Inflammatory macrophage treated with lipopolysaccharide for 1 hour (primary cell): ENCODE measurements at places on chromosomes 13 and 19.

- no peak for DNase-seq
Measured at GRCh38 chr13:52029569-52029968, 5.1 kb downstream of the UTP14C start.

GRCh38 chr13:26816881-26817280 is 56.3 kb upstream of the GPR12 start:
- no peak for DNase-seq

GRCh38 chr13:74274916-74275315 is 140.7 kb upstream of the KLF12 start:
- no peak for DNase-seq

DNA sequence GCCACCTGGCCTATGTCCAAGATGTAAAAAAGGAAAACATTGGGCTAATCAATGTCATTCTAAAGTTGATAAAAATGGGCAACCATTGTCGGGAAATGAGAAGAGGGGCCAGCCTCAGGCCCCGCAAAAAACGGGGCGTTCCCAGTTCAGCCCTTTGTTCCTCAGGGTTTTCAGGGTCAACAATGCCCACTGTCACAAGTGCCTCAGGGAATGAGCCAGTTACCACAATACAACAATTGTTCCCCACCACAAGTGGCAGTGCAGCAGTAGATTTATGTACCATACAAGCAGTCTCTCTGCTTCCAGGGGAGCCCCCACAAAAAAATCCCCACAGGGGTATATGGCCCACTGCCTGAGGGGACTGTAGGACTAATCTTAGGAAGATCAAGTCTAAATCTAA is 112.5 kb downstream of the ZNF486 start:
- DNase-seq, result no peak

GRCh38 chr13:31184981-31185645 is 14.7 kb upstream of the B3GLCT start:
- DNase-seq, result no peak
